ENCODE measurements at places on chromosomes 5 and 9. TPM values are rescaled to one million over a fixed set of nuclear protein-coding genes. Genes with fewer than 3 reads are reported as not detected.

CDH9 gene
- 6.2 TPM for polyA plus RNA-seq

PHF24 gene
- 48.6 TPM for polyA plus RNA-seq

NUTM2G gene
- polyA plus RNA-seq, result 1.7 TPM

DBH gene
- polyA plus RNA-seq, result 2.2 TPM

SPIN1 gene
- polyA plus RNA-seq, result 149 TPM

CER1 gene
- 0.78 TPM for polyA plus RNA-seq

CCL21 gene
- 0.18 TPM for polyA plus RNA-seq

TRMT10B gene
- polyA plus RNA-seq, result 22.5 TPM

CEMIP2 gene
- polyA plus RNA-seq, result 34.8 TPM

GMCL2 gene
- polyA plus RNA-seq, result 0.10 TPM

MCTP1 gene
- polyA plus RNA-seq, result 8.2 TPM

TTC1 gene
- polyA plus RNA-seq, result 62.3 TPM

C5orf52 gene
- polyA plus RNA-seq, result not detected

BAAT gene
- polyA plus RNA-seq, result 0.33 TPM

ADCY2 gene
- 99.1 TPM for polyA plus RNA-seq

CATSPER3 gene
- polyA plus RNA-seq, result 0.75 TPM

ECSCR gene
- 25.4 TPM for polyA plus RNA-seq

CMBL gene
- 48.3 TPM for polyA plus RNA-seq

TGFBR1 gene
- 36.4 TPM for polyA plus RNA-seq

ACER2 gene
- 2.7 TPM for polyA plus RNA-seq

RIC1 gene
- 15.7 TPM for polyA plus RNA-seq

PRLR gene
- 2.6 TPM for polyA plus RNA-seq

MYO10 gene
- polyA plus RNA-seq, result 77.7 TPM

SNX30 gene
- polyA plus RNA-seq, result 22.6 TPM

C1QTNF3 gene
- polyA plus RNA-seq, result 30.3 TPM

BASP1 gene
- polyA plus RNA-seq, result 581 TPM

TMEM215 gene
- 1.3 TPM for polyA plus RNA-seq

ORM2 gene
- 0.29 TPM for polyA plus RNA-seq

ZNF658 gene
- 4.9 TPM for polyA plus RNA-seq
